ENCODE measurements at places on chromosomes 2 and 18.

DNA sequence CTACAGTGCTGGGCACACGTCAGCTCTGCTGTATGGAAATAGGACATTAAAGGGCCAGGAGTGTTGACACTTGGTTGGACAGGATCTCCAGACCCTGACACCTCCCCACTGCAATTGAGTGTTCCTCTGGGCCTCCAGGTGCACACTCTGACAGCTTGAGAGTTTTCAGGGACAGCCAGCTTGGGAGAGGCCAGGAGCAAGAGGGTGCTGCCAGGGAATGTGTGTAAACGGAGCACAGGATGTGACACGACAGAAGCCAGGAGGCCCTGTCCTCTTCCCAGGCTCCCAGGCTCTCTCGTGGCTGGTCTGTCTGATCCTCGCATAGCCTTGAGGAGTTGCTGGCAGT, 318.1 kb upstream of the HS6ST1 start:
- DNase-seq = no peak

DNA sequence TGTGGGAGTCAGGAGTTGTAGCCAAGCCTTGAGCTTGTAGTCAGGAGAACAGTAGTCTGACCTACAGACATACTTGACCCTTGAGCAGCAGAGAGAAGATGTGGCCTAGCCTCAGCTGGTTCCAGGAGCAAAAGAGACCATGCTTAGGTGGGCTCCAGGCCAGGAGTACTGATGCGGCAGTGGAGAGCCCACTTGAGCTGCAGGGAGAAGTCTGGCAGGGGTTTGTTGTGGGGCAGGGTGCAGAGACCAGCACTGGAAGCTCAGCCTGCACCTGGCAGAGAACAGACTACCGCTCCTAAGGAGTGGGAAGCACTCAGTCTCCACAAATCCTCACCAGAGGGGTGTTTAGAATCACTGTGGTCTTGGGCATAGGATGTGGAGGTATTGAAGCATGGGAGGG, 197.9 kb downstream of the TPGS2 start:
- DNase-seq = no peak

DNA sequence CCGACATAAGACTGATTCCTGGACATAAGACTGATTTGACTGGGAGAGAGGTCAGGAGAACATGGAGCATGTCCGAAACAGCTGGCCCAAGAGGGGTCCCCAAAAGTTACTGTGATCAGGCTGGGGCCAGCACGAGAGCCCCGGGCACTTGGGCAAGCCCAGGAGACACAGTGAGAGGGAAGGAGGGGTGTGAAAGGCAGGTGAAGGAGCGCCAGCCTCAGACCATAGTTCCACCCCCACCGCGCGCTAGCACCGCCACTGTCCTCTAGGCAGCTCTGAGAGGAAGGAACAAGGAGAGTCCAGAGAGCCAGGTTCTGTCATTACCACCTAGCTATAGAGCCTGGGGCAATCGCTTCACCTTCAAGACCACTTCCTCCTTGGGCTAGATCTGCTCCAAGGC, 78.2 kb upstream of the DAPL1 start:
- DNase-seq = no peak

- no peak for DNase-seq
These were observed 320.0 kb upstream of the TRIB2 start for GRCh38 chr2:12396699-12397098.

GRCh38 chr2:31828891-31829290, 181.9 kb downstream of the MEMO1 start:
- DNase-seq = no peak

GRCh38 chr18:51120809-51121596, 76.5 kb downstream of the MEX3C start:
- DNase-seq = no peak

DNA sequence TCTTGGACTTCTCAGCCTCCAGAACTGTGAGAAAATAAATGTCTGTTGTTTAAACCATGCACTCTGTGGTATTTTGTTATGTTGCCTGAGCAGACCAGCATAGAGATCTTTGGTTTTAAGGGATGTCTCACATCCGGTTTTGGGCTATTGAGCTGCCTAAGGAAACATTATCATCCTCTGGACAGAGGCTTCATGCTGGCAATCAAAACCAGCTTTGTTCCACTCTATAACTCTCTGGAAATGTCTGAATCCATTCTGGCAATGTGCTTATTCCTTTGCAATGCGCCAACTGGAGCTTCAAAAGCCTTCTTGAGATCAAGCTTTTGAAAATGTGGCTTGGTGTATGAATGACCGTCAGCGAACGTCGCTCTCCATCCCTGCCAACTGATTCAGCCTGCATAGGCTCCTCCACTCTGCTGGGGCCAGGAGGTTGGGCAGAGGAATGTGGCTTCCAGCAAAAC, 183.6 kb upstream of the MGAT5 start:
- no peak for DNase-seq

DNA sequence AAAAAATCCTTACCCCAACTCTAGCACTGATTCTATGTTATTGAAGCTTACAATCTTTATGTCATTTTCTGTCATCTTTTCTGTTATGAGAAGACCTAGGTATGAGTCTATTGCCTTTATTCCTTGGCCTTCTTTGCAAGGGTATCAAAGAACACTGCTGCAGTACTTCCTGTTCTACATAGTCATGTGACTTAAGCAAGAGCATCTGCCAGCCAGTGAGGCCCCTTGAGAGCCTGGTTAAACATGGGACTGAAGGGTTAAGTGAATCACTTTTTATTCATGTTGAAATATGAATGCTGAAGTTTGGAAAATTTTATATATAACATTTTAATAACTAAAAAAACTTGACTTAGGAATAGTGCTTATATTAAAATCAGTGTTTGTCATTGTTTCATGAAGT, 844 bp upstream of the CPS1 start:
- no peak for DNase-seq

- DNase-seq = no peak
These were observed 418.9 kb downstream of the IRS1 start for GRCh38 chr2:226380679-226381078.

DNA sequence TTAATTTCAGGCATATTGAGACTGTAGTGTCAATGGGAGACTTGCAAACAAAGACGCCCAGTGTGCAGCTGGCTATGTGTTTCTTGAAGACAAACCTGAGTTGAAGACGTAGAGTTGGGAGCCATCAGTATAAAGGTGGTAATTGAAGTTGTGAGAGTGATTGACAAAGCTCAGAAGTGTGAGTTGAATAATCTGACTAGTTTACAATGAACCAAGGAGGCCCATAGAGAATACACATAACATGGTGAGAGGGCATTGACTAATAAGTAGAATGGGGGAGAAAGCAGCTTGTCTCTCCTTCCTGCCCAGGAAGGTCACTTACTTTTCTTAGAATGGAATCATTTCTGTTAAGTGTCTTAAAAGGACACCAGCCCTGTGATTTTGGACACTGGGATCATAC, 14.1 kb downstream of the SP110 start:
- DNase-seq = no peak

- DNase-seq = peak; percentile 55
These were observed 104.7 kb downstream of the HNRNPLL start for GRCh38 chr2:38498045-38498481.

GRCh38 chr18:67068608-67069007, 447.9 kb downstream of the DSEL start:
- DNase-seq = no peak

DNA sequence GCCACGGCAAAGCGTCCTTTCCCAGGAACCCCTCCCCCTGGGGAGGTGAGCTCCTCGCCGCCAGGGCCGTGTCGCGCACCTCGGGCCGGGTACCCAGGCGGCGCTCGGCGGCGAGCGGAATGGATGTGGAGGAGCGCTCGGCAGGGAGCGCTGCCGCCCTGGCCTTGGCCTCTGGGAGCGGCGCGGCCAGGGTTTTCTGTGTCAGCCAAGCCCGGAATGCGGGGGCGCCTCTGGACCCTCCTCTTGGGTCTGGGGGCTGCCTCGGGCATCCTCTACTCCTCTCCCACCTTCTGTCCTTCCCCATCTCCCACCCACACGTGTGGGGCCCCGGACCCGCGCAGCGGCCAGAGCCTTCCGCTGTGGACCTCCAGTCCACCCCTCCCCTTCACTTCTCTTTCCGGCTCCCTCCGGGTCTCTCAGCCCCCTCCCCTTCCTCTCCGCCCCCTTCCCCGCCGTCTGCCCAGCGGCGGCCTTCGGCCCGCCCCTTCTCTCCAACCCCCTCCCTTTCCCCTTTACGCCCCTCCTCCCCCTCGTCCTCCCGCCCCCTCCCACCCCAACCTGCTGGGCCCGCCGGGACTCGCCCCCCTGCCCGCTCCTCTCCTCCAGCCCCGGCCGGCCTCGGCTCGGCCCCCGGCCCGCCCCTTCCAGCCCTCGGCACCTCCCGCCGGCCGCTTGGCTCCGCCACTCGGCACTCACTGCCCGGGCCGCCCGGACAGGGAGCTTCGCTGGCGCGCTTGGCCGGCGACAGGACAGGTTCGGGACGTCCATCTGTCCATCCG, at the start of gene MERTK:
TSS of gene MERTK (plus strand) at position 684 of the 779 bp plus-strand sequence. CDS start 129 bp downstream, outside the sequence.
- DNase-seq = peak; percentile 71

GRCh38 chr2:45380131-45380836, 230.8 kb downstream of the SRBD1 start:
- no peak for DNase-seq

GRCh38 chr18:67514901-67515540, 1.5 kb downstream of the DSEL start:
- DNase-seq = no peak

GRCh38 chr18:50451100-50451842, 76.4 kb downstream of the SKA1 start:
- DNase-seq = no peak

DNA sequence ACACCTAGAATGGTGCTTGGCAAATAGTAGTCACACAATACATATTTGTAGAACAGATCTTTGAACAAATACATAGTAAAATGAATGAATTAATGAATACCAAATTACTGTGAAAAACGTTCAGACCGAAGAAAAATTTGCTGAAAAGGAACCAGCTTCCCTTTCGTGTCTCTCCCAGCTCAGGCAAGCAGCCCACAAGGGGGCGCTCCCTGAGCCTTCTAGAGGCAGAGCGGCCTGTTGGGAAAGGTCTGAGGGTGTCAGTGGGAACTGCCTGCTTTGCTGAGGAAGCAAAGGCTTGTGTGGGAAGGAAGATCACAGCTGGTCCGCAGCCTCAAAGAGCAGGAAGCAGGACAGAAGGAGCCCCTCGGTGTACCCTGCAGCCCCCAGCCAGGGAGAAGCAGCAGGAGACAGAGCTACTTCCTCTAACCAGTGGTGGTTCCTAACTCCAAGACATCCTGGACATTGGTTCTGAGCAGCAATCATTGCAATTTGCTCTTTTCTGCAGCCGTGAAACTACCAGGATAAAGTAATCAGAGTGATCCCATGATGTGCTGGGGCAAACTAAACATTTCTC, 231.1 kb downstream of the ANKRD30B start:
- DNase-seq = no peak

DNA sequence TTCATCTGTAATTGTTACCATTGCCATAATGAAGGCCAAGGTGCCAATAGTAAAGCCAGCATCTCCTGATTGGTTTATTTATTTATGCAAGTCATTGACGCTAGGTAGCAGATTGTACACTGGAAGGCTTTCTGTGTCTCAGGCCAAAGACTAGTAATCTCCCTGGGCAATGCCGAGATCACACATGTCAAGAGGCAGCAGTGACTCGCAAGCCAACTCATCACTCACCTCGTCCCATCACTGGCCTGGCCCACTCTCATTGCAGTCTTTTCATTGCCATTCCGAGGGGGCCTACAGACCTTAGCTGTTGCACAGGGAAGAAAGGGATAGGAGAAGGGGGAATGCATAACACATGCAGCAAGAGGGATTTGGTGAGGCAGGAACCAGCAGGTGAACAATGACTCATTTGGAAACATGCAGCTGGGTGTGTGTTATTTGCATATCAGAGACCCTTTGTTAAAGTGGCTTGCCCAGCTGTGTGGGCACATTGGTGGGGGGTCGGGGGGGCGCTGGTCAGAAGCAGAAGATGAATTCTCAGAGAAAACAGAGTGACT, 448.7 kb upstream of the HNRNPA3 start:
- no peak for DNase-seq

- no peak for DNase-seq
These were observed 26.8 kb downstream of the PLEK start for GRCh38 chr2:68391869-68392268.

- no peak for DNase-seq
These were observed 30.8 kb downstream of the COBLL1 start for GRCh38 chr2:164810843-164811242.

DNA sequence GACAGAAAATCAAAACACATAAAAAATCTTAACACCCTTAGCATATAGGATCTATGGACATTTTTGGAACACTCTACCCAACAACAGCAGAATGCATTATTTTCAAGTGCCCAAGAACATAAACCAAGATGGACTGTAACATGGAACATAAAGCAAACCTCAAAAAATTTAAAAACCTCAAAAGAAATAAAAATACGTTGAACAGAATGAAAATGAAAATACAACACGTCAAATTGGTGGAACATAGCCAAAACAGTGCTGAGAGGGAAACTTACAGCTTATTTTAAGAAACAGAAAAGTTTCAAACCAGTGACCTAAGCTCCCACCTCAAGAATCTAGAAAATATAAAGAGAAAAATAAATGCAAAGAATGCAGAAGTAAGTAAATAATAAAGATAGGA, 58.3 kb upstream of the BCL2L11 start:
- DNase-seq = no peak

DNA sequence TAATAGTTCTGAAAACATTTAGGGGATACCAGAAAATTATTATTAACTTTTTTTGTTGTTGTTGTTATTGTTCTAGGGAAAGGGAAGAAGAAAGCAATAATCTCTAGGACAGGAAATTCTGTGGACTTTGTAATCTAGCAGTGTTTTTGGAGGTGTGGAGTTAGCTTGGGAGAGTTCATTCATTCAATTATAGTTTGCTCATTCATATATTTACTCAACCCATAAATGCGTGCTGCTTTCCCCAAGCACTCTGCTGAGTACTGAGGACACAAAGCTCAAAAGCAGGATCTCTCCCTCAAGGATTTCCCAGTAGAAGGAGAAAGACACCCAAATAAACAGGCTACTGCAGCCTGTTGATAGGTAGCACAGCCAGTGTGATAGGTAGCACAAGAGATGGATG, 984.3 kb downstream of the BCL11A start:
- no peak for DNase-seq

DNA sequence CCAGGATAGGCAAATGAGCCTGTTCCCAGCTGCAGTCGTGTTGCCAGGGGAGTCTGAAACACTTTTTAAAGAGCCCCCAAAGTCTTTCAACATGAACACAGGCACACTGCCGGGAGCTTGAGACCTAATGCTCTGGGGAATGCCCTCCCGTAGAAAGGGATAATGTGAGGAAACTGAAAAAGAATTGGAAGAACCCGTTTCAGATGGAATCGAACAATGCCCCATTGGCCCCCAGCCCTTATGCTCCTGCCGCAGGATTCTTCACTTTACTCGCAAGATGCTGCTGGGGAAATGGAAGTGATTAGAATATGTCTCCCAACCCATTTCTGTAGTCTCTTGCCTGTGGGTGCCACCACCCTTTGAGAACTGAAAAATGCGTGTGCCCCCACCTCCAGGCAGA, 136.3 kb upstream of the GATA6 start:
- DNase-seq = no peak

DNA sequence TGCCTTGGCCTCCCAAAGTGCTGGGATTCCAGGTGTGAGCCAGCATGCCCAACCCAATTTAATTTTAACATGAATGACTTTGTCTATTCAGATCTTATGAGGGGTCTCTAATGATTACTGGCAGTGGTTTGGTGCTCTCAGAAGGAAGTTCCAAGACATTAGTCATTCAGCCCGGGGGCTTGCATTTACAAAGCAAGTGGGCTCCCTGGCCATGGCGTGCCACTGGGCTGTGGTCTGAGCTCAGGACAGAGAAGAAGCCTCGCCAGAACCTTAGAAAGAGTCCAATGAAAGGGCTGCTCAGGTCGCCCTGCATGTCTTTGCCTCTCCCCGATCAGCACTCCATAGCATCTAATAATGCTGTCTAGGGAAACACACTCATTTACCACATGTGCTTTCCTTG, 182.6 kb upstream of the CHAC2 start:
- DNase-seq = no peak
